ENCODE measurements at places on chromosomes 1 and 21. TPM values are rescaled to one million over a fixed set of nuclear protein-coding genes. Genes with fewer than 3 reads are reported as not detected.
A peak's percentile ranks its signal among the peaks of the same experiment; 100 is the strongest.

The CCDC27 gene
- total RNA-seq: not detected

The FCGR1A gene
- not detected for total RNA-seq

The DDX20 gene
- total RNA-seq: 13.6 TPM

The KRTAP21-3 gene
- not detected for total RNA-seq

The POU3F1 gene
- total RNA-seq: 0.11 TPM

The ANKRD65 gene
- not detected for total RNA-seq

The TAS1R1 gene
- not detected for total RNA-seq

The CFHR4 gene
- not detected for total RNA-seq

The LYPD8 gene
- not detected for total RNA-seq

DNA sequence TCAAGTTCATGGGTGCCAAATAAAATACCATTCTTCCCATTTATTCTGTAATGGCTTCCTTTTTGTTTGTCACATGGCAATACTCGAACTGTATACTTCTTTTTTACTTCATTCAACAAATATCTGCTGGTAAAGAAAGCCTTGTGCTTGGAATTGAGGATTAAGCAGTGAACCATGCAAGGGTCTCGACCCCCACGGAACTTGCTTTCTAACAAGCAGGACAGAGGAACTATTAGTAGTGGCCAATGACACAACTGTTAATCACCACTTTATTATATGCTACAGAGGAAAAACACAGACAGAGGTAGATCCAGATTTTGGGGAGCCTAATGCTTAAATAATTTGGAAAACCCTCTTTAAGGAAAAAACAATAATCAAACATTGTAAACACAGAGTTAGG is 542.2 kb downstream of the DPYD start:
- no peaks in the 10 kb centered on the region for H3K27me3 ChIP-seq
- peaks cover 5% of the 10 kb centered on the region for H3K36me3 ChIP-seq
- H3K27ac ChIP-seq: no peak overlapping the region
- peaks cover 5% of the 10 kb centered on the region for H3K4me1 ChIP-seq
- H3K4me3 ChIP-seq: no peak overlapping the region

DNA sequence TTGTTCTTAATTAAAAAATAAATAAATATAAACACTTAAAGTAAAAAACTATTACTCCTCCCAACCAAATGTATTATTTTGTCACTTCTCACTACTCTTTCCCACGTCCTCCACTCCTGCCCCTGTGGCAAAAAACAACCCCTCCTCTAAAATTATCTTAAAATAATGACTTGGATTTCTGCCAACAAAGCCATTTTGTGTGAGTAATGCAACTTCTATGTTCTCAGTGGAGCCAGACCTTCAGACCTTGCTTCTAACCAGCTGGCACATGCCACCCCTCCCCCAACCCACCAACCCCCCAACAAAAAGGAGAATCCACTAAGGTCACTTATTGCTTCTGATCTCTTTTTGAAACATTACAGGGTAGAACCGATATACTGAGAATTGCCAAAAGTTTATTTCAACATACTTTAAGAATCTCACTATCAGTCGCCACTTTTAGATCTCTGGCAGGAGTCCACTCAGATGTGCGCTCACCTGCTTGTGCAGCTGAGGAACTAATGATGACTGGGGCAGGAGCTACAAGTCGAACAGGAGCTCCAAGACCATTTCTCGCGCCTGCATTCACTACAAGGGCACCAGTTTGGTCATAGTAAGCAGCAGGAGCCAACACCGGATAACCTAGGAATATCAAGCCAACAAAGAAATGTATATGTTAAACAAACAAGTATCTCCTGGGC is 58.3 kb upstream of the SDC3 start:
- H3K27ac ChIP-seq: peak overlapping the region; percentile 6
- H3K27me3 ChIP-seq: no peaks in the 10 kb centered on the region
- peaks cover 10% of the 10 kb centered on the region for H3K4me1 ChIP-seq
- no peak for DNase-seq
- peaks cover 71% of the 10 kb centered on the region for H3K36me3 ChIP-seq
- H3K4me3 ChIP-seq: no peak overlapping the region

DNA sequence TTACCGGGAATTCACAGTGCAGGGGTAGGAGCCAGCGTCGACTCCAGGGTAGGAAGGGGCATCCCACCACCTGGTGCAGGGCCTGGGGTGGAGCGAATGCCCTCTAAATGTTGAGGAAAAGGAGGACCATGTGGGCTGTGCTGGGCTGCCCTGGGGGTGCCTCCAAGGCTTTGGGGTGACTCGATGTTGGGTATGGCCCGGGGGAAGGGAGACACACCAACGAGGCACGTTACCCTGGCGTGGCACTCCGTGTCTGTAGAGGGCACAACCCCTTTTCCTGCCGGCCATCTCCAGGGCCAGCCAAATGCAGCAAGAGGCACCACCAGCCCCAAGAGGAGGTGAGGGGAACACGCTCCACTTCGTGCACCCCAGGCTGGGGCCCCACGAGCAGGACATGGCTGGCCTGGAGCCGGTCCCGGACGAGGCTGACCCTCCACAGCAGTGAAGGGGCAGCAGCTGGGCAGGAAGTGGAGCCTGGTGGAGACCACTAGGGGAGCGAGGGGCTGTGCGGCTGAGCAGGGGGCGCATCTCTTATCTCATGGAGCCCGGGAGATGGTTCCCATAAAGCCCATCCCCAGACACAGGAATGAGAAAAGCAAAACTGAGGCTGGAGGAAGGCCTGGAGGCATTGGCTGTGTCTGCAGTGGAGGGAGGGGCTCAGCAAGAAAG is 11.2 kb downstream of the ACTRT2 start:
- no peaks in the 10 kb centered on the region for H3K36me3 ChIP-seq
- H3K4me3 ChIP-seq: no peak overlapping the region
- no peak for DNase-seq
- peaks cover 20% of the 10 kb centered on the region for H3K4me1 ChIP-seq

- no peak for DNase-seq
- peaks cover 6% of the 10 kb centered on the region for H3K4me1 ChIP-seq
- H3K36me3 ChIP-seq: no peaks in the 10 kb centered on the region
- H3K27ac ChIP-seq: no peak overlapping the region
These were observed 121.2 kb downstream of the LMX1A start for GRCh38 chr1:165235155-165235776.

- H3K27ac ChIP-seq: no peak overlapping the region
- H3K4me3 ChIP-seq: no peak overlapping the region
- no peaks in the 10 kb centered on the region for H3K36me3 ChIP-seq
These were observed 264.8 kb downstream of the C1orf94 start for GRCh38 chr1:34441259-34442069.

- no peaks in the 10 kb centered on the region for H3K36me3 ChIP-seq
- H3K27ac ChIP-seq: no peak overlapping the region
- H3K4me1 ChIP-seq: no peaks in the 10 kb centered on the region
- DNase-seq: no peak
- H3K27me3 ChIP-seq: no peaks in the 10 kb centered on the region
These were observed 640.7 kb upstream of the PTBP2 start for GRCh38 chr1:96080925-96081324.

- H3K36me3 ChIP-seq: no peaks in the 10 kb centered on the region
- H3K27me3 ChIP-seq: peaks cover 12% of the 10 kb centered on the region
- peaks cover 11% of the 10 kb centered on the region for H3K4me1 ChIP-seq
- H3K4me3 ChIP-seq: no peak overlapping the region
These were observed 7.0 kb upstream of the ABCD3 start for GRCh38 chr1:94411237-94411636.

DNA sequence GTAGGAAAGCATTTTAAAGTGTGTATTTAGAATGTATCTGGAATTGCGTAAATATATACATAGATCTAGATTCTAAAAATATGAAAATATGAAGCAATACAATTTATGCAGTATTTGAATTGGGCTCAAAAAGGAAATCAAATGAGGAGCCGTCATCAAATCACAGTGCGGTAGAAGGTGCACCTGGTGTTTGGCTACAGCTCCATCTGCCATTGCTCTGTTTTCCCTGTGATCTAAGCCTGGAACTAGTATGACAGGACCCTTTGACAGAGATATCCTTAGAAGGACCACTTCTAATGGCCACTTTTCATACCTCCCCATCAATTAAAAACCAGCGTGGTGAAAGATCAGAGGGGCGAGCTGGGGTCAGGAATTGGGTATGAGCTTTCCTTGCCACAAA is 202.6 kb downstream of the NFIA start:
- H3K27ac ChIP-seq: no peak overlapping the region
- no peaks in the 10 kb centered on the region for H3K36me3 ChIP-seq
- no peak for DNase-seq
- peaks cover 2% of the 10 kb centered on the region for H3K27me3 ChIP-seq

- peaks cover 79% of the 10 kb centered on the region for H3K36me3 ChIP-seq
- peaks cover 67% of the 10 kb centered on the region for H3K4me1 ChIP-seq
- peak overlapping the region; percentile 91 for H3K27ac ChIP-seq
- peak overlapping the region; percentile 92 for H3K4me3 ChIP-seq
- H3K27me3 ChIP-seq: no peaks in the 10 kb centered on the region
- no peak for DNase-seq
These were observed 167.2 kb downstream of the RUNX1 start for GRCh38 chr21:34881839-34882371.

DNA sequence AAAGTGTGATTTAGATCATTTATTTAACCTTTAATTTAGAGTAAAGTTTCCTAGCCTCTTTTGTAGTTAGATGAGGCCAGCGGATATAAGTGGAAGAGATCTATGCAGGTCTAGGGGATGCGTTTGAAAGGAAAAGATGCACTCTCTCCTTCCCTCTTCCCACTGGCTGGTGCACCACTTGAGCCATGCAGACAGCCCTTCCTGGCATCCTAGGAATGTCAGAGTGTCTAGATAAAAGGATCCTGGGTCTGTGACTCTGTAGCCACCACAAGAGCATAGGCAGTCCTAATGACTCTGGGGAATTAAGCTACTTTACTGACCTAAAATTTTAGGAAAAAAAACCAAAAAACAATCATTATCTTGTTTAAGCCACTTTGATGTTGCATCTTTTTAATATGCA is 16.0 kb upstream of the STUM start:
- no peaks in the 10 kb centered on the region for H3K4me1 ChIP-seq
- H3K27ac ChIP-seq: no peak overlapping the region
- DNase-seq: no peak
- peaks cover 2% of the 10 kb centered on the region for H3K27me3 ChIP-seq
- H3K36me3 ChIP-seq: no peaks in the 10 kb centered on the region

DNA sequence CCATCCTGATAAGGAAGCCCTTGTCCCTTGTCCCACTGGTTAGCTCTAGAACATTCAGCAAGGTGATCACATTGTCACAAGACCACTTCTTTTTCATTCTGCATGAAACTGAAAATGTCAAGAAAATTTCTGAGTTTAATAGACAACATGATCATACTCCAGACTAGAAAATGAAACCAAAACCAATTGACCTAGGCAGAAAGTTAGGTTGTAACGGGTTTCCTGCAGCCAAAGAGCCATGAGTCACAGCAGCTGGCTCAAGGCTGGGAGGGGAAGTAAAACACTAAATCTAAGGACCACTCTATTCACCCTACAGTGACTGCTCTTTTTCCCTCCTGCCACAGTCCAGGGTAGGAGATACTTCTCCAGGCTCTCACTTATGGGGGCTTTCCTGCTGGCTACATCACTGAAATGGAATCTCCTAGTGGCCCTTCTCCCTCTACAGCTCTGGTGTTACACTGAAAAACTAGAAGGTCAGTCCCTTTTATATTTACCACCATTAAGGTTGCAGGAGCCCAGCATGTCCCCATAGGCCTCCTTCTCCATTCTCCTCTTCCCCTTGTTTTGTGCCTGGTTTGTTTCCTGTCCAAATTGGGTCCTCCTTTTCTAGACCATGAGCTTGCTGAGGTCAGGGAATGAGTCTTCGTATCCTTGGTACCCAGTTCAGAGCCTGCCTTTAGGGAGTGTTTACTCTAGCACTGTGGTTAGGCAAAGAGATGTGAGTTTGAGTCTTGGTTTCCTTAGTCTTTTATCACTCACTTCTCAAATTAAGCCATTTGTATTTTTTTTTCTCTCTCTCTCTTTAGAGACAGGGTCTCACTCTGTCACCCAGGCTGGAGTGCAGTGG is 236.5 kb upstream of the JUN start:
- peak; percentile 70 for DNase-seq
- peak overlapping the region; percentile 88 for H3K27ac ChIP-seq
- H3K36me3 ChIP-seq: peaks cover 3% of the 10 kb centered on the region
- peak overlapping the region; percentile 60 for H3K4me3 ChIP-seq
- H3K27me3 ChIP-seq: no peaks in the 10 kb centered on the region
- peaks cover 26% of the 10 kb centered on the region for H3K4me1 ChIP-seq

- no peaks in the 10 kb centered on the region for H3K4me1 ChIP-seq
- no peak overlapping the region for H3K4me3 ChIP-seq
- H3K36me3 ChIP-seq: no peaks in the 10 kb centered on the region
- no peak overlapping the region for H3K27ac ChIP-seq
- H3K27me3 ChIP-seq: peaks cover 2% of the 10 kb centered on the region
These were observed 27.1 kb upstream of the ZC3H11B start for GRCh38 chr1:219639876-219640577.

DNA sequence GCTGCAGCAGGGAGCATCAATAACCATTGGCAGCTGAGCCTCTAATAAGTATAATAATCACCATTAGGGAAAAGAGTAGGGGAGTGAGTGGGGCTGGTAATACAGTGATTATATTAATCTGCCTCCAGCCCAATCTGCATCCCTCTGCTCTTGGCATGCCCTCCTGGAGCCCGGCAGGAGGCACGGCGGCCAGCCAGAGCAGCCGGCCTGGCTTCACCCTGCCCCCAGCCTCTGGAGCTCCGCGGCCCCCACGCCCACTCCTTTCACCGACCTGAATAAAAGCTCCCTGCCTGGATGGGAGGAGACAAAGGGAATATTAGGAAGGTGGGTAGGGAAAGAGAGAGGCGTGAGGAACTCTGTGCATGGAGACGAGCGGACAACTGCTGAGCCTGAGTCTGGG is 28.3 kb downstream of the OPTC start:
- no peaks in the 10 kb centered on the region for H3K36me3 ChIP-seq
- H3K4me3 ChIP-seq: no peak overlapping the region
- no peak for DNase-seq
- H3K27ac ChIP-seq: no peak overlapping the region
- peaks cover 4% of the 10 kb centered on the region for H3K4me1 ChIP-seq

GRCh38 chr1:76138217-76138616 is 63.7 kb downstream of the ST6GALNAC3 start:
- no peak for DNase-seq
- no peaks in the 10 kb centered on the region for H3K27me3 ChIP-seq
- no peaks in the 10 kb centered on the region for H3K4me1 ChIP-seq
- no peak overlapping the region for H3K27ac ChIP-seq
- no peaks in the 10 kb centered on the region for H3K36me3 ChIP-seq
- H3K4me3 ChIP-seq: no peak overlapping the region

GRCh38 chr1:64663668-64664067 is 81.2 kb upstream of the RAVER2 start:
- no peak overlapping the region for H3K27ac ChIP-seq
- peaks cover 3% of the 10 kb centered on the region for H3K36me3 ChIP-seq
- H3K4me1 ChIP-seq: no peaks in the 10 kb centered on the region
- no peak overlapping the region for H3K4me3 ChIP-seq
